Skeletal muscle cell (primary cell): ENCODE measurements at places on chromosomes 6 and 20.

DNA sequence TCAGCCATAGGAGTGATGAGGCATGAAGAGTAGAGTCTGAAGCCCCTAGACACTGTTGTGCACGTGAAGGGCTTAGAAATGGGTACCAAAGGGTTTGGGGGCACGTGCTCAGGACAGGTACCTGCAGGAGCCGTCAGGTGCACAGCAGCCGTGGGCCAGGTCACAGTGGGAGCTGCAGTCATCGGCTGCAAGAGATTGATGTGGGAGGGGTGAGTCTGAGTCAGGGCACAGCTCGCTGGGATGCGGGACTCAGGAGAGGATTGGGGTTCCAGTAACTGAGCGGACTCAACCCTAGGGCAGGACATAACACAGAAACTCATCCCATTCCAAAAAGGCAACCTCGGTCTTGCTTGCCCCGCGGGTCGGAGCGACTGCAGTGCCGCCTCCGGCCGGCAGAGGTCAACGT lies 1.1 kb downstream of the DLK2 start:
- DNase-seq = no peak

DNA sequence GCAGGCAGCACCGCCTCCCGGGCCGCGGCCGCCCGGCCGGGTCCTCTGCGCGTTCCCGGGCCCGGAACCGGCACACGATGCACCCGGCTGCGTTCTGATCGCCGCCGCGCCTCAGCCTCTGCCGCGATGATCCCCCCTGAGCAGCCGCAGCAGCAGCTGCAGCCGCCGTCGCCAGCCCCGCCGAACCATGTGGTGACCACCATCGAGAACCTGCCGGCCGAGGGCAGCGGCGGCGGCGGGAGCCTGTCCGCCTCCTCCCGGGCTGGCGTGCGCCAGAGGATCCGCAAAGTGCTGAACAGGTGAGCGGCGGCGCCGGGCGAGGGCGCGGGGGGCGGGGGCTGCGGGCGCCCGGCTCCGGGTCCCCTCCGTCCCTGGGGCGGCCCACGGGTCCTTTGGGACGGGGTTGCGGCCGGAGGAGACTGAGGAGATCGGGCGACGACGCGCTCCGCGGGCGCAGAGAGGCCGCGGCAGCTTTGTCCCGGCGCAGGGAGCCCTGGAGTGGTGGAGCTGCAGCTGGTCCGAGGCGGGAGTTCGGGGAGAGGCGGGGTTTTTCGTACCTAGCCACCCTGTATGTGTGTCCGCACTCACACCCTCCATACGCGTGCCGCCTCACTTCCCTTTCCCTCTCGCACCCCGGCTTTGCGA lies 659 bp downstream of the SLC35F1 start:
- no peak for DNase-seq

GRCh38 chr6:158040051-158040803 lies 58.6 kb downstream of the SYNJ2 start:
- DNase-seq = peak; percentile 89

DNA sequence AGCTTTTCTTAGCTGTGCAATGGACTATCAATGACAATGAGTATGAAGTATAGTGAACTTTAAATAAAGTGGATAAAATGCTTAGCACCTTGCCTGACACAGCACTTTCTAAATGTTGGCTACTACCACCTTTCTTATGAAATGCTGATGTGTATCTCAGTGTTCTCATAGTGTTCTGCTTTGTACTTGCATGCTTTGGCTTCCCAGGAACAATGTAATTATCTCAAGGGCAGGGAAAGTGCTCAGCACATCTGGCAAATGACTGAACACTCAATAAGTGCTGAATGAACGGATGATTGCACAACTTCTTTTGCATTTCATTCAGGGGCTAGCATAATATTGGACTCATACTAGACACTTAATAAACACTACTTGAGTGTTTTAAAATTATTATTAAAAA lies 28.2 kb upstream of the NOX3 start:
- DNase-seq = peak; percentile 86

- DNase-seq = no peak
Measured at GRCh38 chr6:167764713-167765479, 61.8 kb upstream of the AFDN start.

DNA sequence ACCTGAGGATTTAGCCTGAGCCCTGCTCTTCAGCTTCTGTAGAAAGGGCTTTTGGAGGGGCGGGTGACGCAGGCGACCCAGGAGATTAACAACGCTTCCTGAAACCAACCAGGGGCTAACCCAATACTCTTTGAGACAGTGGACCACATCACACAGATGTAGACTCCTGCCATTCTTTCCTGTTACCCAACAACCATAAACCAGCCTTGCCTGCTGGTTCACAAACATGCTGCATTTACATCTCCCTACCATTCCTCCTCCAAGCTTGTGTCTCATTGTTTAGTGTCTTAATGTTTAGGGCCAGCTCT lies 28.3 kb downstream of the PPP1R16B start:
- DNase-seq = no peak

DNA sequence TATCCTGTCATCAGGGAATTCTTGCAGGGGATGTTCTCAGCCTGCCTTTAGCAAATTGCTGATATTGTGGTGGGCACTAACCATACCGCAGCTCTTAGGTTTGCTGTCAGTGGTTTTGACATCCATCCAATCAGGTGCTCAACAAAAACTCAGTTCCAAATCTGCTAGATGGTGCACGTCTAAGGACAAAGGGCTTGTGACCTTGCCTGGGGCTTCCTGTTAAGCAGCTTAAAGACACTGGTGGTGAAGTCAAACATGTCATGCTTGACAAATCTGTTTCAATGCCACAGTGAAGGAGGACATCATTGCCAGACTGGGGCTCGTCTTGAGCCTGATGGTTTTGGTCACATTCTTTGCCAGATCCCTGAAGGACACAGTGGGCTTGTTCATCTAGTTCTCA lies 179.8 kb upstream of the NOX3 start:
- DNase-seq = no peak

DNA sequence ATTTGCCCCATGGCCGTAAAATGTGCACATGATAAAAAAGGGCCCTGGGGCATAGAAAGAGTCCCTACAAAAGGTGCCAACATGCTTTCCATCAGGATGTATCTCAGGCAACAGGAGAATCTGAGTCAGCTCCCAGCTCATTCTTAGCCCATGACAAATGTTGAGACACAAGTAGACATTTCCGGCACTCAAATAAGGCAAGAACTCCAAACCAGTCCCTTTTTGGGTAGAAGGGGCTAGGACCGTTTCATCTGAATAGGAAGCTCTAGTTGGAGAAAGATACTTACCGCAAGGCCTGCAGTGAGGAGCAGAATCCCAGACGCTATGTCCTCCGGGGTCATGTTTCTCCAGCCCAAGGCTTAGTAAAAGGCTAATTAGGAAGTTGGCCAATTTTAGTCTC lies 261.0 kb upstream of the RIN2 start:
- no peak for DNase-seq

GRCh38 chr6:71733970-71734899 lies 152.1 kb upstream of the RIMS1 start:
- DNase-seq = no peak

DNA sequence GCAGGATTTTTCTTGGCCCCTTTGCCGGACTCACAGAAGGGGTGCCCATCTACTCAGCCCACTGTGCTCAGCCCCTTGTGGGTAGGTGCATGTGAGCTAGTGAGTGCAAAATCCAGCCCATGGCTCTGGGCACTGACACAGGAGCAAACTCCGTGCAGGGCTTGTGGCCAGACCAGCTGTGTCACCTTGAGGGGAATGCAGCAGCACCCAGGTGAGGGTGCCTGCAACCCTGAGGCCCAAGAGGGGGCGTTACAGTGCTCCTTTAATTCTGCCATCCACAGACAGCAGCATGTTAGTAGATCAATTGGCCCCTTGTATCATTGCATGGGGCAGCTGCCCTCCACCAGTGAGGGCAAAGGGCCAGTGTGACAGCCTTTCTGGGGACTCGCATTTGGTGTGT lies 12.9 kb upstream of the IYD start:
- DNase-seq = no peak

GRCh38 chr6:16909658-16910360 lies 148.5 kb upstream of the ATXN1 start:
- DNase-seq = no peak

DNA sequence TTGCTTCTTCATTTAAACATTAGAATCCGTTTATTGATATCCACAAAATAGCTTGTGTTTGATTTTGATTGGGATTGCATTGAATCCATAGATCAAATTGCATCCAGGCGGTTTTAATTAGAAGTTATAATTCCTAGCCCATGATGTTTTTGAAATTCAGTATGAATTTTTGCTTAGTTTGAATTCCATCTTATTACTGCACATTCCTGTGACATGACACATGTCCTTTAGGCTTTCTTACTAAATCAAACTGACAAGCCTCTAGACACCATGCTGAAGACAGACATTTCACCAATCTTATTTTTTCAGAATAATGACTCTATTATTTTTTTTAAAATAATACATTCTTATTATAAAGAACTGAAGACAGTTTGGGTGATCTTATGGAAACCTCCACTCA lies 21.4 kb upstream of the PI16 start:
- no peak for DNase-seq

GRCh38 chr6:20221421-20221820 lies 9.2 kb upstream of the MBOAT1 start:
- no peak for DNase-seq

DNA sequence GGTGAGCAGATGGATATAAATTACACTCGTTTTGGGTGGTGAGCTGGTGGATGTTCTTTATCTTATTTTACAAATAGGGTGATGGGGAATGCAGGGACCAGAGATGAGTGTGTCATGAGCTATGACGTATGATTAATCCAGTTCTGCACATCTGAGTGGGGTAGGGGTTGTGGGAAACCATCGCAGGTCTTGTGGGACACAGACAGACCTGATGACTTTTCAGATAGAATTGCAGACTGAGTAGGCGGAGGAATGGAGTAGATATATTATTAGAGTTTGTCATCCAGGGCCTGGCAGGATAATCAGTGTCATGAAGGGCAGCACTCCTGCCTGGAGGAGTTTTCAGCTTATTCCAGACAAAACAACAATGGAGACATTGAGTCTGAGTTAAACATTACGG lies 12.9 kb upstream of the DSP start:
- peak; percentile 92 for DNase-seq

DNA sequence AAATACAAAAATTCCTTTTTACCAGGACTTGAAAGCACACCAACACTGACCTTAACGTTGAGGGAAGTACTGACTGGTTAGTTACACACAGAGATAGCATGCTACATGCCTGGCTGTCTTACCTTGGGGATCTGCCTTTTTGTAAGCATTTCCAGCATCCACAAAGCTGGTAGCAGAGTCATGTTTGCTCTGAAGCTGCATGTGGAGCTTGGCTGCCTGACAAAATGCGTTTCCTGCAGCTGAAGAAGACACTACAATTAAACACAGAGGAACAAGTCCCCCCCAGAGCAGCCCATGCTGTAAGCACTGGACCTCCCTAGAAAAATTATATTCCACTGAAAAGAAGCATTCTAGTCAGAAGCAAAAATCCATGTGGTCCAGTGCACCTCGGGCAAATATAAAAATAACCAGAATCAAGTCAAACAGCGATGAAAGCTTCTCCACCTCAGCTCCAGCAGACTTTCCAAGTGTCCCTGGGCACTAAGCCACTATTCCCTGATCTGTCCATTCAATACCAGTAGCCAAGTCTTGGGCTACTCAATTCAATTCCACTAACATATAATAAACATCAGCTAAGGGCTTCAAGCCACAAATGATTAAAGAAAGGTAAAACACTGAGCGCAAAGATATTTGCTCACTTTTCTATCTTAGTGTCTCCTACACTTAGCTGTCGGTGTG lies 24.2 kb downstream of the NAPB start:
- DNase-seq = no peak

GRCh38 chr6:116847227-116847626 lies 18.3 kb upstream of the GPRC6A start:
- no peak for DNase-seq

- no peak for DNase-seq
Measured at GRCh38 chr20:37526238-37526838, 1.3 kb downstream of the BLCAP start.

DNA sequence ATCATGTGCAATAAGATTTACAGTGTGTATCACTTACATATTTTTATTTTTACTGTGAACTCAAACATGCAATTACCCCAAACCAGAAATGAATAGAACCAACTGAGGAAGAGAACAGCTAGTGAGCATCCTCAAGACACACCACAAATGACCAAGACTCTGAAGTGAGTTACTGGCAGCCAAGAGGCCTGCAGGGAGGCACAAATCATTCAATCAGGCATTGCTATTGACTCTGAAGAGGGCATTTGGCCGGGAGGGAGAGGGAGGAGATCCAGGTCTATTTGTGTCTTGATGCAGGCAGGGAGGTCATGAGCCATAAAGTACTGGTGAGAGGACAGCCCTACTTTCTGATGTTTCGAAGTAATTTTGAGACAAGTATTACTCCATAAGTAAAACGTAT lies 257.7 kb downstream of the BCKDHB start:
- no peak for DNase-seq

- no peak for DNase-seq
Measured at GRCh38 chr6:133243723-133244305, 2.7 kb downstream of the EYA4 start.

DNA sequence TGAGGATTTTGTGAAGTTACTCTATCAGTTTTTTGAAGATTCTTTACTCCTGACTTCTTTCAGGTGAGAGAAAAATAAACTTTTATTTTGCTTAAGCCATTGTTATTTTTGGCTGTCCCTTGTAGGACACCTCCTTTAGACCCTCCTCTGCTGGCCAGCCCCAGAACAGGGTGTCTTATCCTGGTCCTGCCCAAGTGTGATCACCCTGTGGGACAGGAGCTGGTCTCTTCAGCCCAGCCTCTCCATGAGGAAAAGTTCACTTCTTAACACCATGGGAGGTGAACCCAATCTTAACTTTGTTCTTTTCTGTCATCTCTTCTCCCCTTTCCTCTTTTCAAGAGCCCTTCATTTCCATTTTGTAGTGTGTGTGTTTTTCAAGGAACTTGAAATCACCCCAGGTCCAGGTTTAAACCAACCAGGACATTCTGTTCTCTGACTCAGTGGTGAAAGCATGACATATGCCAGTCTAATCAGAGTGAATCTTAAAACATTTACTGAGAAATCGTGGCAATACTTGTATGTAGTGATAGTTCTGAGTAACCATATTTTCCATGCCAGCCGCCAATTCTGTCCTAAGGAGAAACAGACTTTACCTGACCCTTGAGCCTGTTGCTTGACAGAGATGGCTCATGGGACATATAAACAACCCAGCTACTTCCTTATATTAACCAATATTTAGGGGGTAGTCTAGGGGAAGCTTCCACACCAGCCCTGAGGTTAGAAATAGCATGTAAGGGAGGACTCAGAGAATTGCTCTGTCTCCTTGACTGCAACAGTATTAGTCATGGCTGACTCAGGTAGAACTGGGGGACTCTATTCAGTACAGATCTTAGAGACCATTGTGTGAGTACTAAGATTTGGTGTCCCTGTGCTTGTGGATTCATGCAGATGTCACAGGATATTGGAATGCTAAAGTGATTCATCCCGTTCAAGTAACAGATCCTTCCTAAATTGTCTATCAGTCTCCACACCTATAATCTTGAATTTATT lies 48.8 kb downstream of the FLRT3 start:
- peak; percentile 60 for DNase-seq

GRCh38 chr6:39490108-39490507 lies 167.6 kb upstream of the KCNK16 start:
- no peak for DNase-seq

GRCh38 chr6:165967810-165968407 lies 199.7 kb downstream of the TBXT start:
- no peak for DNase-seq

GRCh38 chr6:87174078-87174579 lies 18.8 kb downstream of the ZNF292 start:
- DNase-seq = no peak
